ENCODE measurements at places on chromosomes 2 and 18. TPM values are rescaled to one million over a fixed set of nuclear protein-coding genes. Genes with fewer than 3 reads are reported as not detected.
A peak's percentile ranks its signal among the peaks of the same experiment; 100 is the strongest.

Gene TMEM150A
- 21.8 TPM for total RNA-seq

Gene ELOA2
- total RNA-seq, result not detected

DNA sequence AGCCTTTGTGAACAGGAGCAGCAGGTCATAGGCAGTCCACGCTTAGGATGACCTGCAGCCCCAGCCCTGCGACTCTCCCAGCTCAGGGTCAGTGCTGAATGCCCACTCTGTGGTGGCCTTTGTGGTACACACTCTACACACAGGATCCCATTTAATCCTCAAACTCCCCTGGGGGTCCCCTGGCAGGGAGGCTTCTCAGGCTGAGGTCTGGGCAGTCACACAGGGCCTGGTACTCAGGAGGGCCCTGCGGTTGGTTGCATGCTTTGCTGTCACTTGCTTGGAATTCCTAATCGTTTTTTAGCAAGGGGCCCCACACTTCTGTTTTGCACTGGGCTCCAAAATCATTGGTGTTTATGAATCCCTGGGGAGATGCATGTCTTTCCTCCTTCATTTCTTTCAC lies 113.0 kb downstream of the EML6 start:
- no peak for DNase-seq

GRCh38 chr2:201204655-201205514 lies 21.9 kb downstream of the CASP10 start:
- no peak for DNase-seq

- DNase-seq, result no peak
Measured at GRCh38 chr2:170229744-170230143, 51.8 kb downstream of the MYO3B start.

DNA sequence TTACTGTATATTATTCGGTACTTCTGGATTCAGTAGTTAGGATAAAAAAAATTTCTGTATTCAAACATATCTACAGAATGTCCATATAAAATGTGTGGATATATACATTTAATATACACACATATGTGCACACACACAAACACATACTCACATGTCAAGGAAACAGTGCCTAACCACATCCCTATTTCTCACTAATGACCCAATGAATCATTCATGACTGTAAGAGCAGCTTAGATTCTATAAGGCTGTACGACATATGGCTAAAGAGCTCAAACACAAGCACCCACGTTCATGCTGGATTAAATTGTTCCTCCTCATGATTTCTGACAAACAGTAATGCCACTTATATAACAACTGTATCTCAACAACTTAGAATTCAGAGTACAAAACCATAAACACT lies 457.3 kb downstream of the ADCYAP1 start:
- no peak for DNase-seq

- DNase-seq, result no peak
Measured at GRCh38 chr2:66433695-66433944, 1.3 kb upstream of the MEIS1 start.

- peak; percentile 39 for DNase-seq
Measured at GRCh38 chr2:239724194-239724849, 300.8 kb downstream of the NDUFA10 start.

Data from sigmoid colon (tissue), 7 donors.